ENCODE measurements at places on chromosomes 6 and 20.
A peak's percentile ranks its signal among the peaks of the same experiment; 100 is the strongest.

DNA sequence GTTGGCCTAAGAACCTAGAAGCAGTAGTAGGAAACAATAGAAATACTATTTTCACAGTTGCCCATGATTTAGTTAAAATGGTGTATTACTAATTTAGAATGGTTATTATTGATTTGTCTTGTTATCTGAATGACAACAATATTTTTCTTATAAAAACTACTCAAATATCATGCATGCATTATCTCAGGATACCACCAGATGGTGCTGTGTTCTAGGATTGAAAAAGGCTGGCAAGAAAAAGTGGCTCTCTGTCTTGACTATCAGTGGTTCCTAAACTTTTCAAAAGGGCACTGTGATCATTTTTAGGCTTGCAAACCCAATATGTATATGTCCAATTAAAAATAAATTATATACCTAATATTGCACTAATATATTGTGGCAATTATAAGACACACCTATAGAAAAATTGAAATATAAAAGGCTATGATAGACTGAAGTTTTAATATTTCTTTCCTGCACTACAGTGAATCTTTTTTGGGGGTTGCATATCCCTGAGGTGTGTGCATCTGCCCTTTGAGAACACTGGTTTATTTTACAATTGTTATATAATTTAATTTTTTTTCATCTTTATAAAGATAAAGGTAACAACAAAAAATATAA is 131.7 kb upstream of the MLIP start:
- no peak for DNase-seq

DNA sequence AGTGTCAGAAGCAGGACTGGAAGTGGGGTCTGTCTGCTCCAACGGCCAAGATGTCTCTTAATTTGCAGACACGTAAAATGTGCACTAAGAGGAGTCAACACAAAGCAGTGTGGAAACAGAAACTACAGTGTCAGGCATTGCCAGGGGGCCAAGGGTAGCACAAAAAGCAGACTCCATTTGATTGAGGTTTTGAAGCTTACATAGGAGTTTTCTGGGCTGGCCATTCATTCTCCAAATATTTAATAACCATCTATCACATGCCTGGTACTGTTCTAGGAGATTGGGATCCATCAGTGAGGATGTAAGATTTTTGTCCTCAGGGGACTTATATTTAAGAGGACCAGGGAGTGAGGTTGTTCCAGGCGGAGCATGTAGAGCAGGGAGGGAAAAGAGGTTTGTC is 29.5 kb downstream of the MAFB start:
- no peak for DNase-seq

GRCh38 chr20:62149532-62150309 is 6.2 kb downstream of the SS18L1 start:
- DNase-seq: no peak

GRCh38 chr6:11595903-11596302 is 58.4 kb downstream of the TMEM170B start:
- no peak for DNase-seq

DNA sequence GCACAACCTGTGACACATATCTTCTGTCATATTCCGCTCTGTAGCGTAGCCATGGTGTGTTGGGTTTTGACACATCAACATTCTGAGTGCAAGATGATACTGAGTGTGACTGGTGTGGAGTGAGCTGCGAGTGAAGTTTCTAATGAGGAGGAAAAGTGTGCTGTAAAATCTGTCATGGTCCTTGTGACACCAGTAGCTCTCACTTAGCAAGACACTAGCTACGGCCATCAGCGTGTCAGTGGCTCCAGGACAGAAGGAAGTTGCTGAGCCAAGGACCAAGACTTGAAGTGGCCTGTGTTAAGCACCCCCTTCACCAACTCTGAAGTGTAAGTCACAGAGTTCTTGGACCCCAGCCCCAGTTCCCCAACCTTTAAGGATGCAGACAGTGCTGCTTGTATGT is 72.1 kb downstream of the TSHZ2 start:
- no peak for DNase-seq

- DNase-seq: no peak
Observed at GRCh38 chr6:17938901-17939300, 48.5 kb downstream of the KIF13A start.

- no peak for DNase-seq
Observed at GRCh38 chr20:8858181-8858787, 210.6 kb upstream of the PLCB4 start.

DNA sequence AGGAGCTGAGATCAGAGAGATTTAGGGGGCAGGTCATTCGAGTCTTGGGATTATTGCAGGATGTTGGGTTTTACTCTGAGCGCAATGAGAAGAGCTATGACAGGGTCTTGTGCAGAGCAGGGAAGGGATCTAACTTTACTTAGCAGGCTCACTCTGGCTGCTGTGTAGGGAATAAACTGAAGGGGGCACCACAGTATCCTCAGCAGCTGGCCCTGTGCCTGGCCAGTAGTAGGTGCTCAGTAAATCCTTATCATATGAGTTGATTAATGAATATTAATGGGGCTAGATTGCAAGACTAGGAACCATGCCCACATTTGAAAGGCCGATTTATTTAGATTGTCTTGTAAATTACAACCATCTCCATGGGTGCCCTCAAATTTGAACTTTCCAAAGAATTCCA is 4.6 kb upstream of the MDGA1 start:
- no peak for DNase-seq

- no peak for DNase-seq
Observed at GRCh38 chr20:48791666-48792071, 36.1 kb downstream of the PREX1 start.

GRCh38 chr6:125182237-125183008 is 28.9 kb downstream of the TPD52L1 start:
- no peak for DNase-seq

DNA sequence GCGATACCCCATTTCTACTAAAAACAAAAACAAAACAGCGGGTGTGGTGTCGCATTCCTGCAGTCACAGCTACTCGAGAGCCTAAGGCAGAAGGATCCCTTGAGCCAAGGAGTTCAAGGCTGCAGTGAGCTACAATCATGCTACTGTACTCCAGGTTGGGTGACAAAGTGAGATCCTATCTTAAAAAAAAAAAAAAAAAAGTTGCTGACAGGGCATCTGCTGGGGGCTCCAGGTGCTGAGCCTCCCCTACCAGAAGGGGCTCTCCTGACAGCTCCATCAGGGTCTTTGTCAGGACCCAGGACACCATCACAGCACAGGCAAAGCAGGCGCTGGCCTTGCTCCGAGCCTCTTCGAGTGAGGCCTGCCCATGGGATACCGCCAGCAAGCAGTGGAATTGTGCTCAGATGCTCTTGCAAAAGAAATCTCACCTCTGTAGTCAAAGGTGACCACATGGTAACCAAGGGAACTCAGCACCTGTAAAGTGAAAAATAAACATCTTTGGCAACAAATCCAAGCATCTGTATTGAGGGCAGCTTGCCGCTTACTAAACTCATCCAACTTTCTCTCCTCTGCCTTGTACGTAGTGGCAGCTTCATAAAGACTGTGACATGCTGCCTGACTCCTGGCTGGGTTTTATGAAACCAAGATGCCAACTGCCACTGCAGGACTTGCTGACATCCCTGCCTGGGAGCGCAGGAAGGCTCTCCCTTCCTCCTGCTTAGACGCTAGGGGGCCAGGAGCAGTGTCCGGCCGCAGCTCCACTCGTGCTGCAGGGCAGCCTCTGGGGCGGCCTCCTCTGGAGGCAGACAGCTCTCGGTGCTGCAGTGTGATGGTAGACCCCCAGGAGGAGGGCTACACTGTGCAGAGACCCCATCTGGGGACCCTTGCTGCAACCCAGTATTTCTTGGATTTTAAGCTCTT is 66.9 kb downstream of the PYGB start:
- no peak for DNase-seq

DNA sequence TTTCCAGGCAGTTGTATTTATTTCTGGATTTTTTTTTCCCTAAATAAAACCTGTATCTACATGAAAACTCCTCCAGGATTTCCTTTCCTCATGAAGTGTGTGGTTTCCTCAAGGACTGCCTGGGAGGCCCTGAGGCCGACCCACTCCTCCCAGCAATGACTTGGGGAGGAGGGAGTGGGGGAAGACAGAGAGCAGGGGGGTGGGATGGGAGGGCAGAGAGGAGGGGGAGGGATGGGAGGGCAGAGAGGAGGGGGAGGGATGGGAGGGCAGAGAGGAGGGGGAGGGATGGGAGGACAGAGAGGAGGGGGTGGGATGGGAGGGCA is 161.8 kb upstream of the AGPAT4 start:
- no peak for DNase-seq

DNA sequence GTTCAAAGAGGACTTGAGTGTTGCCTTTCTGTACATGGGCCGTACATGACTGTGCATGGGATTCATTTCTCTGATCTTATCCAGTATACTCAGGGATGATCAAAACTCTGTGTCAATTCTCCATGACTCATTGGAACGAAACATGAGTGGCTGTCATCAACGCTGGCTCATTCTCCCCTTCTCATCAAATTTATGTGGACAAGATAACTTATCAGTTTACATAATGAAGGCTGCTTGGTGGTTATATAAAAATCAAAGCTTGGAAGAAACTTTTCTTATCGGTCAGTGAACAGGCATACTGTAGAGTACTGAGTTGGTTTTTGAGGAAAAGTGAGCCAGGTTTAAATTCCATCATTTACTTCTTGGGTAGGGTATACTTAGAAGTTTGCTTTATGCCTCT is 24.9 kb downstream of the CRISP1 start:
- no peak for DNase-seq

GRCh38 chr20:59137532-59137931 is 26.1 kb upstream of the ZNF831 start:
- DNase-seq: no peak

DNA sequence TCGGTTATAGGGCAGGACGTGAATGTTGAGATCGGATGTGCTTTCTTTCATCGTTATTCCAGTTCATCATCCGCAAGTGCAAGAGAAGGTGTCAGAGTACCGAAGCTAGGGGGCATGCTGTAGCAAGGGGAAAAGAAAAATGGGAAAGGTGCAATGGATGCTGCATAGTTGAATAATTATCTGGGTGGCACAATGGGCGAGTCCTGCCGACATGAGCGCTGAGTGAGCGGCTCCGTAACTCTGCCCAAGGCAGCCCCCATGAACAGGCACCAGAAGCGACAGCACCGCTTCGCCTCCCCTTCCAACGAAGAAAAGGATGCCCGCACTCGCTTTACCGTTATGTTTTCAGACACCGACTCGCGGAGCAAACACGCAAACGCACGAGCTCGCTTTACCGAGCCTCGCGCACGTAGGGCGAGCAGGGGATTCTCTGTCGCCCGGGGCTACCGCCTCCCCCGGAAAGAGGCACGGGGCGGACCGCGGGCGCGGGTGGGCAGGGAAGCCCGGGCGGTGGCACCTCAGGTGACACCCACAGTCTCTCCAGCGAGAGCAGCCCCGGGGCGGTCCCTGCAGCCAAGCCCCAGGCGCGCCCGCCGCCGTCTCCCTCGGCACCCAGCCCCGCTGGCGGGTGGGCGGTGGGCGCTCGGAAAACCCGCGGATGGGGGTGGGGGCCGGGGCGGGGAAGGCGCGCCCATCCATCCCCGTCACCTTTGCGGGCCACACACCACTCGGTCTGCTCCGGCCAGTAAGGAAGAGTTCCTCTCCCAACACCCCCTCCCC is 654 bp downstream of the WASF1 start:
- peak; percentile 34 for DNase-seq

DNA sequence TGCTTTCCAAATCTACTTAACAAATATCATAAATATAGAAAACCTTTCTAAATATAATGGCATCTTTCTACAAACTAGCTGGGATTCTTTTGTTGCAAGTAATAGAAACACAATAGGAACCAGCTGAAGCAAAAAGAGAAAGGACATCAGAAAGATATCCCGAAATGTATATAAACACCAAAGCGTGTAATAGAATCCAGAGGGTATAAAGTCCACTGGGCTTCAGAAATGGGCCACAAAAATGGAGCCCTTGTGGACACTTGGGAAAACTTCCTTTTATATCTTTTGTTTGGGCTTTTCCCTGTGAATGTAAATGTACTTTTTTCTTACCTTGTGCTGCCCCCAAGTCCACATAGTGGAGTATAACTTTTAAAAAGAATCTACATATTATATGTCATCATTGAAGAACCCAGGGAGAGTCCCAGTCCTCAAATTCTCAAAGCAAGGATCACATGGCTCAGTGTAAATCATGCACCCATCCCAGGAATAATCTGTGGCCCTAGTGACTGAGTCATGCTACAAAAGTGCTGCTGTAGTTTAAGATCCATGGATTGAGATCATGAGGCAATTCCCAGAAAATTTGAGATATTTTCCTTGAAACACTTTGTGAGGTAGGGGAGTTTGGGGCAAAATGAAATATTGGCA is 457.0 kb downstream of the EPM2A start:
- DNase-seq: no peak

- peak; percentile 18 for DNase-seq
Observed at GRCh38 chr6:166586424-166587156, at the start of gene RAMACL. Gene RAMACL (minus strand): TSS chr6:166586678. CDS start chr6:166586477, 201 bp downstream.

DNA sequence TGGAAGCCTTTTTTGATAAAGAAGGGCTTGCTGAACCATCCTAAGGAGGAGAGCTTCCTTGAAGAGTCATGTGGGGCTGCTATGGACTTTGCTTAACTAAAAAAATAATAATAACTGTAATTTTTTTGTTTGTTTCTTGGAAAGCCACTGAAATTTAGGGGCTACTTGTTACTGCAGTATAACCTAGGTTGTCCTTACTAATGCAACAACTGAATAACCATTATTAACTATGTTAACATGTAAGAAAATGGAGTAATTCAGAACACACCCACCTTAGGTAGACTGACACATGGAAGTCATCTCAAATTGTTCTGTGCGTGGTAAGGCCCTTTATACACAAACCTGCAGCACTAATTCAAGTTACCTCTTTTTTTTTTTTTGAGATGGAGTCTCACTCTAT is 90.9 kb upstream of the SOX4 start:
- DNase-seq: no peak

DNA sequence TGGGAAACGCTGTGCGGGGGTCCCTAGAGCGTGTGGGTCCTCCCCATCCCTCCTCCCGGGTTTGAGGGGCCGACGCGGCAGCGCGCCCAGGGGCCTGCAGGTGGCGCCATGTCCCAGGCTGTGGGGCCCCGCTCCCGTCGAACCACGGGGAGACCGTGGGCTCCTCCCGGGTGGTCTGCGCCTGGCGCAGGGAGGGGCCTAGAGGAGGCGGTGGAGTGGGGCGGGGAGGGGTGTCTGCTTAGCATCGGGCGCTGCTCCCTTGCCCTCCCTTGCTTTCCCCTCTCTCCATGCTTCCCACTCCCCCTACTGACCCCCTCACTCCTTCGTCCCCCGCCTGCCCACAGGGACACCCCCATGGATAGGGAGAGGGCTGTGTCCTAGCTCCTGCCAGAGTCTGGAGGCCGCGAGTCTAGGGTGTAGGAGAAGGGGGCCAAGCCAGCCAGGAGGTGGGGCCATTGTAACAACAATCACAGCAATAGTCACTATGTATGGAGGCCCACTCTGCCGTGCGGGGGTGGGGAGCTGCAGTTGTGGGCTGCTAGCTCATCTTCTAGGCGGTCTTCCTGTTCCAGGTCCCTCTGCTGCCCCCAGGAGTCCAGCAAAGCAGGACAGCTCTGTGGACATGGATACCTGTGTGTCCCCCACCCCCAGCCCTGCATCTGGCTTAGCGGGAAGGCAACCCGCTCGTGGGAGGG is 51.7 kb downstream of the CHMP4B start:
- peak; percentile 55 for DNase-seq

GRCh38 chr20:33304046-33304445 is 21.0 kb downstream of the BPIFB1 start:
- DNase-seq: no peak

GRCh38 chr20:48724382-48724781 is 103.4 kb downstream of the PREX1 start:
- no peak for DNase-seq

- DNase-seq: no peak
Observed at GRCh38 chr6:154683756-154684523, 49.3 kb upstream of the SCAF8 start.
